ENCODE measurements at places on chromosomes 5 and 9.

GRCh38 chr5:14777187-14777586 is 94.4 kb downstream of the ANKH start:
- no peak for DNase-seq

DNA sequence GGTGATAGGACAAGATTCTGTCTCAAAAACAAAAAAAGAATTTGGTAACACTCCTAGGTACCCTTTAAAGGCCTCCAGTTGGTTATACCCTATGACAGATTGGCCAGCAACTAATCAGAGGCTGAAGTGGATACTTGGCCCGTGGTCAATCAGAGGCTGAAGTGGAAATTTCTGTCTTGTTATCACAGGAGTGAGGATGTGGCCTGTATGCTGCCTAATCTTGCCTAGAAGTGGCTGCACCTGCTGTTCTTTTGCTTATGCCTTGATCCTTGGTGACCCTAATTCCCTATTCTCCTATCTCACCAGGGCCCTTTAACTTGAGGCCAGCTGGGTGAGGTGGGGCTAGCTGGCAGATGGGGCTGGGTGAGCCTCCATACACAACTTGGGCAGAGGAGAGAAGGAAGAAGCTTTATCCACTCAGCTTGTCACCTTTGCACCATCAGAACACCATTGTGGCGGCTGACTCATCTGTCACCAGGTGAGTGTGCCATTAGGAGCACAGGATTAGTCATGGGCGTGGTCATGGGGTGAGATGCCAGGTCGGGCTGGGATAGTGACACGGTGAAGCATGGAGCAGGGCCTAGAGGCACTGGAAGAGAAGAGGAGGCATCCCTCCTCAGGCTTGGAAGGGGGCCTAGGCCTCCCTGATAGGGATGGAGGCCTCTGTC is 41.5 kb downstream of the SAR1B start:
- no peak for DNase-seq

DNA sequence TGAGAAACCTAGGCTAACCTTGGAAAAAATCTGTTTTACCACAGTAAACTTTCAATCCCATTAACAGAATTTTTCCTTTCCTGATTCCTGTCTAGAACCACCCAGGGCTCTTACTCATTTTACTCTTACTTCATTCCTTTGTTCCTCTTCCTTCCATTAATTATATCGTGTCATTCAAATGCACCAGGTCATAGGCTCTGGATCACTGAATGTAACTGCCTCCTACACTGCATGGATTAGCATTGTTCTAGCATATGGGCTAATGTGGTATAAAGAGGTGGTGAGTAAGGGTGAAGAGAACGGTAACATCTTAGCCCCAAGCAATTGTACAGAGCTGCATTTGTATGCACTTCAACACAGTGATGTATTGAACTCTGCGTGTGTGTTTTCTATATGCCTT is 49.5 kb upstream of the SPINK5 start:
- no peak for DNase-seq

DNA sequence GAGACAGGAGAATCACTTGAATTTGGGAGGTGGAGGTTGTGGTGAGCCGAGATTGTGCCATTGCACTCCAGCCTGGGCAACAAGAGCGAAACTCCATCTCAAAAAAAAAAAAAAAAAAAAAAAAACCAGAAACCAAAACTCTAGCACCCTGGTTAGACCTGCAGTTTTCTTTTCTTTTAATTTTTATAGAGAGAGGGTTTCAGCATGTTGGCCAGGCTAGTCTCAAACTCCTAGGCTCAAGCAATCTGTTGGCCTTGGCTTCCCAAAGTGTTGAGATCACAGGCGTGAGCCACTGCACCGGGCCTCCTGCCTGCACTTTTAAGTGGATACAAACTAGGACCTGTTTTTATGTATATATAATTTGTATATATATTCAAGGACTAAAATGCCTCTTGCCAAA is 12.9 kb upstream of the MTMR12 start:
- no peak for DNase-seq

GRCh38 chr9:8857068-8857925 is 1057.7 kb upstream of the DMAC1 start:
- DNase-seq = no peak

GRCh38 chr9:8905731-8906130 is 1106.2 kb upstream of the DMAC1 start:
- DNase-seq = no peak

GRCh38 chr9:37187713-37188439 is 67.5 kb downstream of the ZCCHC7 start:
- DNase-seq = no peak
